ENCODE measurements at places on chromosomes 7 and 10.

DNA sequence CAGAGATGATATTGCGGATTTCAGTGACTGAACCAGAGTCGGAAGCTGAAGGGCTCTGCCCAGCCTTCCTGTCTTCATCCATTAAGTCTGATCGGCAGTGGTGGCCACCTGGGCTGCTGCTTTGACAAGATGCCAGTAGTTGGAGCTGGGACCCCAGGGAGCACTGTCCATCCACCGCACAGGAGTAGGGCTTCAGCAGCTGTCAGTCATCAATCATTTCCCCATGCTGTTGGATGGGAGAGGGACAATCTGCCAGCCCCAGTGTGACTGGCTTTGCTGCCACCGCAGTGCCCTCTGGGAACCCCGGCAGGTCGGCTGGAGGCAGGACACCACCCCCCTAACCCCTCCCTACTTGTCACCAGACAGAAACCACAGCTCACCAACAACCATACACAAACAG is 23.0 kb upstream of the GPR146 start:
- DNase-seq = no peak

GRCh38 chr7:98872328-98872924 is 2.6 kb upstream of the TMEM130 start:
- DNase-seq = no peak

- DNase-seq = no peak
Observed at GRCh38 chr7:81665236-81665635, 104.6 kb downstream of the HGF start.

DNA sequence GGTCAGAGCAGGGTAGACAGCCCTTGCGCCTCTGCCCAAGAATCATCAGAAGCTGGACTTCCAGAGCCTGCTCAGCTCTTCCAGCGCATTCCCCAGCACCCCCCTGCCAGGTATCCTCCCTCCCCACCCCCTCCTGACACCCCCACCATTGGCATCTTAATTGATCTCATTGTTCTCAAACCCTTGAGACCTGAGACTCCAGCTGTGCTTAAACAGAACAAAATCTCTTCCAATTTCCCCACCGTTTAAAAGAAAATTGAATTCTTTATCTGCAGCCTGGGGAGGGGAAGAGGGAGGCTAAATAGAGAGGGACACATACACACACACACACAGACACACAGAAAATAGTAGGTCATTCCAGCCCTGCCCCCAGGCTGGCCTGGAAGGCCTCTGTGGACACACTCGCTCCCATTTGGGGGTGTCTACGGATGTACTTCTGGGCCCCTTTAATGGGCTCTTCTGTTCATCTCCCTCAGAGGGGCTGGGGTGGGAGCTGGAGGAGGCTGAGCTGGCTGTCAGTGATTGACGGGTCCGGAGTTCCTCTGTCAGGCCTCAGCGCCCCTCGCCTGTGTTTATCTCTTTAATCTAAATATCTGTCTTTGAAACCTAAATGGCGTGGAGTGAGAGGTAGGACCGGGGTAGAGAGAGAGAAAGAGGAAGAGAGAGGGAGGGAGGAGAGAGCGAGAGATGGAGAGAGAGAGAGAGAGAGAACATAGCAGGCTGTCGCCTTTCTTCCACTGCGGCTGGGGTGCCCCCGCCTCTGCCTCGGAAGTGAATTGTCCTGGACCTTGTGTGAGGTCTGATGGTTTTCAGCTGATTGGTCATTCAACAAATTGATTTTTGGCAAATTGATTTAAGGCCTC is 61.7 kb downstream of the C10orf105 start:
- no peak for DNase-seq

Measured in glutamatergic neuron (in vitro differentiated cells).